ENCODE measurements at places on chromosomes 12 and 14.

DNA sequence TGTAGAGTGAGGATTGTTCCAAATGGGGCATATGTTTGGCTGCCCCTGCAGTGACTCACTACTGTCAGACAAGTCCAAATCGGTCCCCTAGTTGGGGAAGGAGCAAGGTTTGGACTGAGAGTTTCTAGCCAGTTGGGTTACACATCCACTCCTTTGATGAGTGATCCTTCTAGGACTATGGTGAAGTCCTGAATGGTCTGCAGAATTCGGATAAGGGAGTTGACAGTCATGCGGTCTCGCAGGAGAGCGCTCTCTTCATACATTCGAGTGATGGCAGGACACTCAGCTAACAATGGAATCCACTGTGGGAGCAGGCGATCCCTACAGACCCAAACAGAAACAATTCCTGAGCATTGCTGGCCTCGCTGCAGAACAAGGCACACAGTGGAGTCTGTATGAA, 61.5 kb upstream of the SINHCAF start:
- no peak for DNase-seq

DNA sequence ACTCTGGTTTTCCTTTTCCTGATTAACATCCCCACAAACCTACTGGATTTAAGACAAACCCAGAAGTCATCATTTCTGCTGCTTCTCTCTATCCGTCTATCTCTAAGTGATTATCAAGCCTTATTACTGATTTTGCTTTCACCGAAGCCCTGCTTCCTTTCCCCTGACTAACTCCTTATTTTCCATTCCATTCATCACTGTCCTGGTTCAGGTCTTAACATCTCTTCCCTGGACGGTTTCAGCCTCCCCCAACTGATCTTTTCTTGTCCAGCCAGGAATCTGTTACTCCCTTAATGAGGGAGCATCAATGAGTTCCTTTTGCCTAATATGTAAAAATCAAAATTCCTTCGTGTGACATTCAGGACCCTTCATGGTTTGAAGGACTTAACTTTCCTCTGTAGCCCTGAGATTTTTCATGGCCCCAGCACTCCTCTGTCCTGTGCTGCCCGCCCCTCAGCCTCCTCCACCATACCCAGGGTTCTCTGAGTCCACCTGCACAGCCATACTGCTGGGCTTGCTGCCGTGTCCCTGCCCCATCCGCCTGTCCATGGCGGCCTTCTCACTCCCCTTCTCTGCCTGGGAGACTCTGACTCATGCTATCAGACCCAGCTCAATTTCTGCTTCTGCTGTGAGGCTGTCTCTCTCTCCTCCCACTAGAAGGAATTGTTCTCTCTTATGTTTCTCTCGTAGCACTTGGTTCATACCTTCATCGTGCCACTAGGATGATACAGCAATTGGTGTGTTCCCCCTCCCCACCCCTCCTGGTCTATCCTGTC, 167.8 kb upstream of the HIF1A start:
- no peak for DNase-seq

GRCh38 chr14:79630288-79630960, 580.9 kb downstream of the DIO2 start:
- no peak for DNase-seq

GRCh38 chr12:56941299-56942017, 7.2 kb upstream of the SDR9C7 start:
- DNase-seq, result no peak

GRCh38 chr12:122067966-122068365, 10.6 kb upstream of the MLXIP start:
- DNase-seq, result no peak

DNA sequence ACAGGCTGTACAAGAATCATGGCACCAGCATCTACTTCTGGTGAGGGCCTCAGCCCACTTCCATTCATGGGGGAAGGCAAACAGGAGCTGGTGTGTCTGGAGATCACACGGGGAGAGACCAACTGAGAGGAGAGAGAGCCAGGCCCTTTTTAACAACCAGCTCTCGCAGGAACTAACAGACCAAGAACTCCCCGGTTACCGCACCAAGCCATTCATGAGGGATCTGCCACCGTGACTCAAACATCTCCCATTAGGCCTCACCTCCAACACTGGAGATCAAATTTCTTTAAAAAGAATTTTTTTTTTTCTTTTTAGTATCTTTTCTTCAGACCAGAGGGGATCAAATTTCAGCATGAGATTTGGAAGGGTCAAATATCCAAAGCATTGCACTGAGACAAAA, 16.7 kb upstream of the AQP2 start:
- DNase-seq, result no peak

- DNase-seq, result no peak
Observed at GRCh38 chr14:49957089-49957852, 64.4 kb downstream of the ARF6 start.

DNA sequence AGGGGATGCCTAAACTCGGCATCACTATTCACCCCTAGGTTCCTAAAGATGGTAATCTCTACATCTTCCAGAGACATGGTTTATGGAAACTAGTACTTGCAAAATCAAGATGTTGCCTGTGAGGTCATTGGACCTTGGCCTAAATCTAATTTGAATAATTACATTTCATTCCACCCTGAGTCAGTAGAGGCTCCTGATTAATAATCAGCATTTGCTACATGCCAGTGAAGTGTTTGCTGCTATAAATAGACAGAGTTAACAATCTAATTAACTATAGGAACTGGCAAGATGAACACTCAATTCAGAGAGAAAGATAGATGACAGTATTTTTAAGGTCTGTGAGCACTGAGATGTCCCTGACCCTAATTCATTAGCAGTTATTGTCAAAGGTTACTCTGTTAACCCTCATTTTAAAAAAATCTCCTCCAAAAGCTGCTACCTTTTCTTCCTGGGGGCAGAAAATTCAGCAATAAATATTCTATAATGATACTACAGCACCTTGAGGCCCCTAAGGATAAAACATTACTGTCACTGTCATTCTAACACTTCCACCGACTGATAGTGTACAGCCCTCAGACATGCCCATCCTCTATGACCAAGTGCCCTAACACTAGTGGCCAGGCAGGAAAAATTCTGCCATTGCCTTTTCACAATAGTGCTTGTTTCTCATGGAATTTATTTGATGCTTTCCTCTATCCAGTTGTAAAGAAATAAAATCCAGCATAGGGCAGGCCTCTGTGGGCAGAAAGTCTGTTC, 65.7 kb upstream of the CCDC196 start:
- DNase-seq, result no peak

DNA sequence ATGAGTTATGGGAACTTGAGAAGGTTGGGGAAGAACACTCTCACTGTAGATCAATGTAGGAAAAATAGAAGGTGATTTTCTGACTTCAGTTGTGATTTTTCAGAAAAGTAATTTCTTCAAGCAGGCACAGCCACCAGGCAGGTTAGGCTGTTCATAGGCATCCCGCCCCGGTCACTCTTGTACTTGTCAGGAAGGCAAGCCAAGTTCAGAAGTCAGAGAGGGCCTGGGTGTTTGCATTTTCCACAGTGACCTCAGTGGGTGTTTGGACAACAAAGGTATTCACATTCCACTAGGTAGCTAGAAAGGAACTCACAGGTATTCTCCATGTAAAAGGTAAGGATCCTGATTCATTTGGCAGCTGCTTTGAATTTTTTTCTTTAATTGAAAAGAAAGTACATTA, 3.0 kb upstream of the FAM234B start:
- DNase-seq, result no peak

GRCh38 chr12:84186433-84186832, 726.2 kb downstream of the SLC6A15 start:
- no peak for DNase-seq

GRCh38 chr12:10226086-10226485, 13.4 kb downstream of the GABARAPL1 start:
- no peak for DNase-seq

DNA sequence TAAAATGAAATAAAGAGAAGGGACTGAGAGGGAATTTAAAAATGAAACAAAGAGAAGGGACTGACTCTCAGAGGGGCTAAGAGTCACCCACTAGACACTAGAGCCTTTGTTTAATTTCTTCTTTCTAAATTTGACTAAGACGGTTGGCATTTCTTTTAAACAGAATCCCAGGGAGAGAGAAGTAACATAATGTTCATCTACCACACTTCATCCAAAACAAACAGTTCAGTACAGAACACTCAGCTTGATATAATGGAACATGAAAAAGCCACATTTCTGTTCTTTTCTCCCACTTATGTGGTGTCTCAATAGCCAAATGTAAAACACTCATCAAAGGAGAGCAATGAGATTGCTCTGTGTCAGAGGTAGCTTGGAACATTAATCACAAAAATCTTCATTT, 10.1 kb upstream of the NT5DC3 start:
- DNase-seq, result no peak

GRCh38 chr12:67645126-67645525, 3.4 kb upstream of the DYRK2 start:
- DNase-seq, result no peak

DNA sequence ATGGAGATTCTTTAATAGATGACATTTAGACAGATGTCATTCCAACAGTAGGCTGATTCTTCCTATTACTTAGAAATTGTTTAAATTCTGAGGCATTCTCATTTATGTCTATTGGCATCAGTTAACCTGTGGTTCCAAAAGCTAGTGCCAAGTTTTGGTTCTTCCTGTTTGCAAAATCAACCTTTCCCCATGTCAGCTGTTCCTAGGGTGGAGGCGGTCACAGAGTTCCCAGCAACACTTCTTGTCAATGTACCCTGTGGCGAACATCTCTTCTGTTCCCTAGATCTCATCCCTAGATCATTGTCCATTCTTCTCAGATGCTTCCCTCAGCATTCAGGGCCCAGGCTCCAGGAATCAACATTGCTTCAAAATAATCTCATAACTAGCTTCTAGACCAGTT, 140.9 kb downstream of the PHLDA1 start:
- DNase-seq, result no peak

DNA sequence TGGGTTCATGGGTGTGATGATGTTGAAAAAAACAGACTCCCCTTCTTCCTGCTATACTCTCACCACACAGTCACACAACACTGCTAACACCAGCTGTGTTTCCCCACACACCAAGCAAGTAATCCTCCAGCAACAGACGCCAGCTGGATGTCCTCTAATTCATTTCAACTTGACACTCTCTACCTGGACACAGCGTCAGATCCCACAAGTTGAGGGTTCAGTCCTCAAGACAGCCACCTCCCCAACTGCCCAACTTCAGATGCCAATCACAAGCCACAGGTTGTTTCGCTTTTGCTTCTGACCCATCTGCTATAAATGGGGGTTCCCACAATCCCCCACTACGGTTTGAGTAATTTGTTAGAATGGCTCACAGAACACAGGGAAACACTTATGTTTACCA, 49.3 kb downstream of the TMEM30B start:
- no peak for DNase-seq

DNA sequence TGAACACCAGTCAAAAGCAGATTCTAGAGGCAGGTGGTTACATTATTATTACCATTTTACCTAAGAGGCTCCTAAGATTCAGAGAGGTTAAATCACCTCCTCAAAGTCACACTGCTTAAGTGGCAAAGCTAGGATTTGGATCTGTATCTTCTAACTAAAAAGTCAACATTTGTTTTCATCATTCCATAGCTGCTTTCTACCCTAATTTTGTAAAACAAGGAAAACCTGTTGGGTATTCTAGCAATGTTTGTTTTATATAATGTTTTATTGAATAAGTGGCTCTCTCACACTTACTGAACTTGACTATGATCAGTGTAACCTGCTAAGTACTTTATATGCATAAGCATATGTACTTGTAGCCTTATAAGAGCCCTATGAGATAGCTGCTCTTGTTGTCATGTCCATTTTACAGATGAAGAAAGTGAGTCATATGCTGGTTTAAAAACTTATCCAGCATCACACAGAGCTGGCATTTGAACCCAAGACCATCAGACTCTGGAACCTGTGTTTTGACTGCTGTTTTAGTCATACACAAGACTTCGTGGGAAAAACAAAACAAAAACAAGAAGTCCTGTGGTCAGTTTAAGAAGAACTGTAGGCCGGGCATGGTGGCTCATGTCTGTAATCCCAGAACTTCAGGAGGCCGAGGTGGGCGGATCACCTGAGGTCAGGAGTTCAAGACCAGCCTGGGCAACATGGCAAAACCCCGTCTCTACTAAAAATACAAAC, 31.7 kb upstream of the EVL start:
- no peak for DNase-seq

GRCh38 chr12:27551172-27551840, 27.3 kb downstream of the PPFIBP1 start:
- DNase-seq, result no peak

DNA sequence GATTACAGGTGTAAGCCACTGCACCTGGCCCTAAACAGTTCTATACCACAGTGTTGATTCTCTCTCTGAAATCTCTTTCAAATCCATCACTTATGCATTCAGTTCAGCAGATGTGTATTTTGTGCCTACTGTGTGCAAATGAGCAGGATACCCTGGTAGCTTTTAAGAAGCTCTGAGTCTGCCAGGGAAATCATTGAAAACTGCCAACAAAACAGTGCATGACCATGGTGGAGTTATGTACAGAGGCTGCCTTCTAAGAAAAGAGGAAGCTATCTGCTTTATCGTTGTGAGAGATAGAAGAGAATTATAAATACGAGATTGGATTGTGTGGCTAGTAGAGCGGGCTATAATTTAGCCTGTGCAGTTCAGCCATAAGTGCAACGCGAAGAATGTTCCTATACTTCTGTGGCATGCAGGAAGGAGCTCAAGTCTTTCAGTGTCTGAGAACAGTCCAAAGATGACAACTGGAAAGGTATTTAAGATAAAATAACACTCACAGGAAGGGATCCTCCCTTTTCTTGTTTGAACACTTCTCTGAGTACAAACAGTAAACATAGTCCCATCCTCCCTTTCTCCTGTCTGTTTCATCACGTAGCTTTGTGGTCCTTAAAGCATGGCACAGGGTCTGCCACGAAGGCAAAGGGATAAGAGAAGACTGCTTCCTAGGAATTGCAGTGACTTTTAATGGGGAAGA, 4.3 kb downstream of the DIP2B start:
- DNase-seq, result no peak

DNA sequence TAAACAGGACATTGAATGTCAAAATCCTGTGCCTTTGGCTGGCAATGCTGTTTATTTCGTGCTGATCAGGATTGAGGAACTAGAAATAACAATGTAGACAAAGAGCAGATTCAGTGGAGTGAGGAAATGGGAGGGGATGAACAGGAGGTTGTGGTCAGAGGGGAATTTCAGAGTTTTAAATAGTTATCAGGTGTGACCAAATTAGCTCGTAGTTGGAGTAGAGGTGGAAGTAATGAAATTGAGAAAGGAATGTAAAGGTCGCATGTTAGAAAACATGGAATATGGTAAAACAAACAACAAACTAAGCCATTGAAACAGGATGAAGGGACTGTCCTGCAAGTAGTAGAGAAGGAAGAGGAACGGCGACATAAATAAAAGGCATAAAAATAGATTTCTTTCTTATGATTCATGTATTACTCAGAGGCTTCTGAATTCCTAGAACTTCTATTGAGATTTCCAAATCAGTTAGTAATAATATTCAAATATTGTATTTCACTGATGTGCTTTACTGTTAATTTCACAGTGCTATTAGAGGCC, 9.5 kb upstream of the SAV1 start:
- DNase-seq, result no peak

- no peak for DNase-seq
Observed at GRCh38 chr12:62977883-62978282, 42.9 kb upstream of the PPM1H start.

All from stimulated activated CD8-positive, alpha-beta memory T cell treated with anti-CD3 and anti-CD28 coated beads, Interleukin-4, amount 100 ng/mL, for 4 hours (primary cell).